ENCODE measurements at places on chromosomes 16 and 17.

- DNase-seq: no peak
Measured at GRCh38 chr16:11698271-11698689, 30.0 kb downstream of the SNN start.

DNA sequence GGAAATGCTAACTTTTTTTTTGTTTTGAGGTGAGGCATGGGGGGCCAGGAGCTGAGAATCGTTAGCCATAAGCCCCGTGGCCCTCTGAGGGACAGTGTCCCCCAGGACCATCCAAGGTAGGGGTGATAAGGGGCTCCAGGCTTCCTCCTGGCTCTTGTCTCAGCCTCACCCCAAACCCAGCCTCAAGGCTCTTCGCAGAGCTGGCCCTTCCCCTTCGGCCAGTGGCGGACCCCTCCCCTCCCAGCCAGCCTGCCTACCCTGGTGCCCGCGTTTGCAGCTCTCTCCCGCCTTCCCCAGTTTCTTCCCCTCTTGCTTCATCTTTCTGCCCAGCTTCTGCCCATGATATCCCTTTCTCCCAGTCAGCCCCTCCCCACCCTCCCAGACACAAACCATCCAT, 22.7 kb upstream of the ATP2A3 start:
- DNase-seq: no peak

- no peak for DNase-seq
Measured at GRCh38 chr16:56297684-56298083, 106.4 kb downstream of the GNAO1 start.

GRCh38 chr17:917941-918740, 61.4 kb downstream of the NXN start:
- DNase-seq: no peak

DNA sequence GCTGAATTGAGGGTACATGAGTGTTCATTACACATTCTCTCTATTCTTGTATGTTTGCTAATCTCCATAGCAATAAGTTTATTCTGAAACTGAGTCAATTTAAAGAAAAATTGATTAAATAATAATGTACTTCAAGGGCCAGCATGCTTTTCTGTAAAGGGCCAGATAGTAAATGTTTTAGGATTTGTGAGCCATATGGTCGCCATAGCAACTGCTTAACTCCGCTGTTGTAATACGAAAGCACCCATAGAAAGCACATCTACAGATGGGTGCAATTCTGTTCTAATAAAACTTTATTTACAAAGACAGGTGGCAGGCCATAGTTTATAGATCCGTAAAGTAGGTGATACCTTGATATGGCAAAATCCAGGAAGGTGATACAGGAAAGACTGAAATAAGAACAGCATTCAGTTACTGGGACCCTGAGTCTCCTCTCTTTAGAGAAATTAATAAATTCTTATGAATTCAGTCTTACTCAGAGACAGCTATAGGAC, 36.6 kb downstream of the GRIN2A start:
- DNase-seq: no peak

DNA sequence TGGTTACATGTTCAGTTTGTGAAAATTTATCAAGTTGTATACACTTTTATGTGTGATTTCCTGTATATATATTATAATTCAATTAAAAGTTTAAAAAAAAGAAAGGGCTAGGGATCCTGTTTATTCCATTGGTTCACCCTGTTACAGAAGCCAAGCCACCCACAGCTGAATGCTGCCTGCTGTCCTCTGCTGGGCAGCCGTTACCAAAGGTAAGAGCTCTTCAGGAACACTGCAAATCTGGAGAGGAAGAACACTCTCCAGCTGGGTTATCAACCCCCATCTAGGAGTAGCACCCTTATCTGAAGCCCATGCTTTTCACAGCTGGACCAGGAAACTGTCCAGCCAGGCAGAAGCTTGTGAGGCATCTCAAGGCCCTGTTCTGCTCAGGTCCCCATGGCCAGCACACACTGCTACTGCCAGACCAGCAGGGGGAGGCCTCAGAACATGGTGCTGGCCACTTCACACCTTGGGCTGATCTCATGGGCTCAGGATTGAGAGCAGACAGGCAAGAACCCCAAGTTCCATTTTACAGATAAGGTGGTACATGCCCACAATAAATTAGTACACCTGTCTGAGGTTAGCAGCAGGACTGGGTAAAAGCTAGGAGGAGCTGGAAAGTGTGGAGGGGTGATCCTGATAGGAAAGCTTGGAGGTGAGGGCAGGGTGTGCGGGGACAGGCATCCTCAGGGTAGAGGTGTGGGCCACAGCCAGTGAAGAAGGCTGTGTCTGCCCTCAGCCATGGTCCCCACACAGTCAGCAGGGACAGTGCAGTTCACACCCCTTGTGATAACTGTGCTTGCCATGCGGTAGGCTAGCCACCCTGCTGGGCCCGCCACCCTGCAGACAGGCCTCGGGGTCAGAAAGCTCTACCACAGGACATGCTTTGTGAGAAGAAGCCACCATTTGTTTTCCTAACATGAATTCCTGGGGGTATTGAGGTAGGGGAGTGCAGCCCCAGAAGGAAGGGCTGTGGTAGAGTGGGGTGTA, 54.3 kb upstream of the SREBF1 start:
- peak; percentile 57 for DNase-seq

- peak; percentile 87 for DNase-seq
Measured at GRCh38 chr17:7687072-7687907, at the start of gene TP53. TSS of gene TP53 (minus strand) at chr17:7687490. CDS start at chr17:7676594, 10,896 bp downstream.

- DNase-seq: no peak
Measured at GRCh38 chr16:57562066-57562465, 19.6 kb downstream of the ADGRG5 start.

GRCh38 chr17:385836-386140, 33.2 kb upstream of the RPH3AL start:
- no peak for DNase-seq

DNA sequence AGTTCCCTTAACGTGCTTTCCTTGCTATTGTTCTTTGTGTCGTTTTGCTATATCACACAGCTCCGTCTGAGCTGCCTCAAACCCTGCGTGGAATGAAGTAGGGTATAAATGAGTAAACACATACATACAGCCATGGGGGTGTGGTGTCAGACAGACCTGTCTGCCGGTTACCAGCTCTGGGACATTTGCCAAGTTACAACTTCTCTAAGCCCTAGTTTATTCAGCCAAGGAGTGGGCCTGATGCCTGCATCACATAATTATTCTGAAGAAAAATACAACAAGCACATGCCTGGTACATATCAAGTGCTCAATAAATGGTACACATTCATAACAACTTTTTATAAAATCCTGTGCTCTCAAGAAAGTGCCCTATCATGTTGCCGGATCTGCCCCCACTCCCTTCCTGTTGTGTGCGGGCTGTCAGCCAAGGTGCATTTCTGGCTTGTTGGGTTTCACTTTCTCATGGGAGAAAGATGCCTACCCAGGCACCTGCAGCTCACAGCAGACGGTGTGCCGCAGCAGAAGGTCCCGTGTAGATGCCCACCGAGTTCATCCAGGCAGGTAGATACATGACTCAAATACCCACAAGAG, 30.5 kb downstream of the SMPD3 start:
- DNase-seq: peak; percentile 68

- no peak for DNase-seq
Measured at GRCh38 chr17:1116602-1117001, 63.2 kb downstream of the ABR start.

- no peak for DNase-seq
Measured at GRCh38 chr16:17939122-17939536, 397.4 kb downstream of the NPIPA8 start.

DNA sequence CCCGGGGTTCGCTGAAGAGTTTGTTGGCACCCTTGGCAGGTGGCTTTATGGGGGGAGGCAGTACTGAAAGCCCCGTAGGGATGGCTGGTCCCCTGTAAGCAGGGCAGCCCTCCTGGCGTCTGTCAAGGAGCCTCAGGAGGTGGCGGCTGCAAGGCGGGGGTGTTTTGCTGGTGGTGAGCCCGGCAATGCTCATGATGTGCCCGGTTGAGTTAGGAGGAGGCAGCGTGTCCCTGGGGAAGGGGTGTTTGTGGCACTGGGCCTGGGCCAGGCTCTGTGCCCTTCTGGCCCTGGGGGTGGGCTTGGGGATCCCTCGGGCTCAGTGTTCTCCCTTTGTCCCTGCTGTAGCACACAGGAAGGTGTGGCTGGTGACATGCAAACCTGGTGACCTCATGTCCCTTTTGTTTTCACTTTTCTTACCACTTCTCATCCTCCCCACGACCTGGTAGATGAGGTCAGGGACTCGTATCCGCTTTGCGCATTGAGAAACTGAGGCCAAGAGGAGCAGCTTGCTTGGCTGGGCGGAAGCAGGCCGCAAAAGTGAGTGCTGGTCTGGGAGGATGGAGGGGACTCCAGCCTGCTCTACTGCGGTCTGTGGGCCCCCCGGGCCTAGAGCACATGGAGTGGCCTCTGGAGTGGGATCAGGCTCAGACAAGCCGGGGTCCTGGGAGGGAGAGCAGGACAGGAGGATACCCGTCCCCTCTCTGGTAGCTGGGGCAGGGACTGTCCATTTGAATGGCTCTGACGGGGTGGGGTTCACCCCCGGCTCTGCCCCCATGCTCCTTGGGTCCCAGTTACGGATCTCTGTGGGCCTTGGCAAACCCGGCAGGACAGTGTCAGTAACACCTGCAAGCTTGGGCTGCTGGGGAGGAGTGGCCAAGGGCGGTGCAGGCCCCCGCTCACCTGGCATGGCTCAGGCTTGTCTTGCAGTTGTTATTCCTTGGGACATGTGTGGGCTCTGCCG, 2.2 kb downstream of the SNN start:
- peak; percentile 61 for DNase-seq

- DNase-seq: no peak
Measured at GRCh38 chr17:20228410-20228809, 219.3 kb downstream of the SPECC1 start.

GRCh38 chr17:74177018-74177450, 26.4 kb upstream of the RPL38 start:
- DNase-seq: no peak

DNA sequence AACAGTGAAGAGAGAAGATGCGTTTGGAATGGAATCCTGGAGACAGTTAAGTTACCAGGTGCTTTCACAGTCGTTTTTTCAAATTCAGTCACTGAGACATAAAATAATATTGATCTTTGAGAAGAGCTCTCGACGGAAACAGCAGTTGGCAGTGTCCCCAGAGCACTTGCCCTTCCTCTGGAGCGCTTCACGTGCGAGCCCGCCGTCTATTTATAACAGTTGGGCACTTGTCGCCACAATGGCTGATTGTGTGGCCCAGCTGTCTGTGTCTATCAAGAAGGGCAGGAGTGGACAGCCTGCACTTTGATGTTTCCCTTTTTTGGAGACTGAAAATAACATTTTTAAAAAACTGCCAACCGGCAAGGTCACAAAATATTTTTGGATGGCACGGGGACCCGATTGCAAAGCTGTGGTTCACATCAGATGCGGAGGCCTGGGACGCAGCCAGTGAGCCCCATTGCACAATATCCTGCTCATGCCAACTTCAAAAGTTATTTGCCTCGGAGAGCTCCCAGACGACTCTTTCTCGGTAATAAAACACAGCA, 62.9 kb downstream of the ADCY9 start:
- DNase-seq: no peak

DNA sequence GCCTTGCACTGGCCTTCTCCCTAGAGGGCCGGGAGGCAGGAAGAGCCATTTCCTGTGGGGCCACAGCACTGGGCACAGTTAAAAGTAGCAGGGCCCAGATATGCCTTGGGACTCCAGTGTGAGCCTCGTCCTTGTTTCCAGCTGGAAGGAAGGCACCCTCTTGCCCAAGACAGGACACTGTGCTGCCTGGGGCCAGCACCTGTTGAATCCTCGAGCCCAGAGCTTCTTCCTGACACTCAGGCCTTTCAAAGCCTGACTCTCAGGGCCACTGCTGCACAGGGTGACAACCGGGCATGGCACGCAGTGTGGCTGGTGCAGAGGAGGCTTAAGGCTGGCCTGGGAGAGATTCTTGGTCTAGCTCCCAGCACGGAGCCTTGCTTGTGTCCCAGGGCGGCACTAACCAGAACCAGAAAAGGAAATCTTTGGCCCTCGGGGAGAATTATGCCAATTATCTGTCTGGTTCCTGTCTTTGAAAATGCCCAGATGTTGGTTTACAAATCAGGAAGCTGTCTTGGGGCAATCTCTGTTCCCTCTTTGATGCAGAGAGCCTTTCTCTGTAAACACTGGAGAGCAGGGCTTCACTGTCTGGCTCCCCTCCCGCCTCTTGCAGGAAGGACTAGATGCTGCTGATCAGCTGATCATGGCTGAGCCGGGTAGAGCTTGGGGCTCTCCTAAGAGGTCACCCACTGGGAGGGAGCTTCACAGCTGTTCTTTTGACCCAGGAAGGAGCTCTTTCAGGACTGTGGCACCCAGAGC, 11.1 kb downstream of the LDHD start:
- DNase-seq: no peak

GRCh38 chr16:27149986-27150385, 53.3 kb upstream of the KDM8 start:
- DNase-seq: no peak
